ENCODE measurements at places on chromosomes 6 and 20.

DNA sequence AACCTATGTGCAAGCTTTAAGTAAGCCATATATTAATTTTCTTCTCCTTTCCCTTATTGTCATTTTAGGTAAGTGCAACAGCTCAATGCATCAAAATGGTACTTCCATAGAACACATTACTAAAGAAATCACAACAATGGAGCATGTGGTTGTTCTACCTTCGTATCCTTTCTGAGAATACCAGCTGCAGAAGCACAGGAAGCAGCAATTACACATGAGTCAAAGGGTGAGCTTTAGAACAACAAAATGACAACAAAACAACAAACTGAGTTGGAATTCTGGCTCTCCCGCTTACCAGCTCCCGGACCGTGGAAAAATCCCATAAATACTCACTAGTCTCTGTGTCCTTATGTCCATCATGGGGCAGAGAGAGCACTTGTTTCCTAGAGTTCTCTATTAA lies 108.9 kb downstream of the BCAS1 start:
- no peak for DNase-seq

DNA sequence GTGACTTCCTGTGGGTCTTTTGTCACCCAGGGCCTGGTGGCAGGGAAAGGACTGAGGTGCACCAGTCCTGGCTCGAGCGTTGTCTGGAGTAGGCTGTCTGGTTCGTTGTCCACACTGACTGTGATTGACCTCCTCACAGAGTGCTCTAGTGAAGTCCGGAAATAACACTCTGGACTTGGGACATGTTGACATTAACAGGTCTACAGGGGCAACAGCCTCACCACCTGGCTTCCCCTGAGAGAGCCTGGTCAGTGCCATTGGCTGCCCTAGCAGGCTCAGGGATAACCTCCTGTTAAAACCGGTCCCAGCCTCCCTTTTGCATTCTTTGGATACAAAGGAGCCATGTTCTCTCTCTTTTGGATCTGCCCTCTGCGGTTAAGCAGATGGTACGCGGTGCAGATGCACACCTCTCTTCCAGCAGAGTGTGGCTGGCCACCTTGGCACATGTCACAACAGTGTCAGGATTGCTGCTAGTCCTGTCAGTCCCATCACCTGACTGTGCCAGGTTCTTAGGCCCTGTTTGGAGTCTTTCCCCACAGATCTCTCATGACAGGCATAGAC lies 46.2 kb downstream of the CDS2 start:
- DNase-seq: no peak

- no peak for DNase-seq
These were observed 82.3 kb upstream of the PTPRT start for GRCh38 chr20:43271980-43272379.

- DNase-seq: no peak
These were observed 127.6 kb downstream of the SYNDIG1 start for GRCh38 chr20:24597051-24597450.

DNA sequence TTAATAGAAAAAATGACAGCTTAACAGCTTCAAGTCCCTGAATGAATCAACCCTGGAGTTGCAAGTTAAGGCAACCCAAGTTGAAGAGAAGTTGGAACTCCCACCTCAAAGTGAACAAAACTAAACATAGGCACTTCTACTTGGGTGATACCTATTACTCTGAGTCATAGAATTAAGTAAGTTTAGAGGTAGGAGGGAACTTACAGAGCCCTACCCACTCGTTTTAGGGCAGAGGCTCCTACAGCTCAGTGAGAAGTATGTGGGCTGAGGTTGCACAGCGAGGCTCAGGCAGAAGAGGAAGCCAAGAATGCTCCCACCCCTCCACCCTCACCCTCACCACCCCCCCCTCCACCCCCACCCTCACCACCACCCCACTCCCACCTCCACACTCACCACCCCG lies 42.2 kb downstream of the NFATC2 start:
- DNase-seq: no peak

- no peak for DNase-seq
These were observed 45.2 kb upstream of the TFAP2A start for GRCh38 chr6:10460096-10460495.

- no peak for DNase-seq
These were observed 722 bp downstream of the ISM1 start for GRCh38 chr20:13221673-13222318.

DNA sequence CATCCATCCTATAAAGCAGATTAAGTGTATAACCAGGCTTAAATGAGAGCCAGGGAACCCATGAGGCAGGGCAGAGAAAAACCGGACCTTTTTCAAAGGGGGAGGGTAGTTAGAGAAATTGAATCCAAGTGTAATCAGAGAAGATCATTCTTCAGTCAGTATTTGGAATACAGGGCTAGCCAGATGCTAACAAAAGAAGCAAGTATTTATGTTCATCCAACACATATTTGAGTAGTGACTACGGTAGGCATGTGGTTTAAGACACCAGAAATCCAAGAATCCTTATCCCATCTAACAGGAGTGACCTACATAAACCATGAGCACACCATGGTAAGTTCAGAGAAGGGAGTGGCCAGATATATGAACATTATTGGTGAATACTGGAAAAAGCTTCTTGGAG lies 46.8 kb upstream of the FAM83C start:
- DNase-seq: no peak

- DNase-seq: no peak
These were observed at the start of gene CST9L for GRCh38 chr20:23568320-23568970. CST9L (minus strand) TSS chr20:23568484; CDS start chr20:23568450, 34 bp downstream.

DNA sequence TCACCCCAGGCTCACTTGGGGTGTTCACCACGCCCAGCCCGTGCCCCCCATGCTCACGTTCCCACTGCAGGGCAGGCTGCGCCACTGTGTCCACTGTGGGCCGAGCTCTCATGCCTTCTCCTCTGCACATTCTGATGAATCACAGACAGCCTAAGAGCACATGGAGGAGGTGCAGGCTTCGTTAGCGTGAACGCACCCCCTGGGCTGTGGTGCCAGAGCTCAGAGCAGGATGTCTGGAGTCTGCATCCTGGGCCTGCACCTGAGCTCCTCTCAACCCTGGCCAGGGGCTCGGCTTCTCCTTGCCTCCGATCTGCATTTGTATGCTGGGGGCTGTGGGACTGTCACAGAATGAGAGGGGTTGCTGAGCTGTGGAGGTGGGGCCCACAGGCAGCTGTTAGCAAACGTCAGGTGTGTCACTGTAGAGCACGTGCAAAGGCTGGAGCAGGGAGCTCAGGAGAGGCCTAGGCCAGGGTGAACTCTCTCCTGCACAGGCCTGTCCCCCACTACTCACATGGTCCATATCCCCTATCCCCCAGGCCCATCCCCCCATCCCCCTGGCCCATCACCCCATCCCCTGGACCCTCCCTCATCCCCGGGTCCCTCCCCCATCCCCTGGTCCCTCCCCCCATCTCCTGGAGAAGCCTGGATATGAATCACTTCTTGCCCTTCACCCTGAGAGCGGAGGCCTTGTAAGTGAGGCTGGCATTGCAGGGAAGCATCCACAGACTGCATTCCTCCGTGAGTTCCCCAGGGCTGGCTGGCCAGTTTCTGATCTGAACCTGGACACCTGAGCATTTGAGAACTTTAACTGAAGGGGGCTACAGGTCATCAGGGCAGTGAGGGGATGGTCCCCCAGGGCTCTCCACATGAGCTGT lies 309.5 kb downstream of the TAF4 start:
- no peak for DNase-seq

- DNase-seq: no peak
These were observed 140.1 kb downstream of the QKI start for GRCh38 chr6:163554663-163555062.

GRCh38 chr20:18571009-18571408 lies 3.8 kb downstream of the SMIM26 start:
- no peak for DNase-seq

DNA sequence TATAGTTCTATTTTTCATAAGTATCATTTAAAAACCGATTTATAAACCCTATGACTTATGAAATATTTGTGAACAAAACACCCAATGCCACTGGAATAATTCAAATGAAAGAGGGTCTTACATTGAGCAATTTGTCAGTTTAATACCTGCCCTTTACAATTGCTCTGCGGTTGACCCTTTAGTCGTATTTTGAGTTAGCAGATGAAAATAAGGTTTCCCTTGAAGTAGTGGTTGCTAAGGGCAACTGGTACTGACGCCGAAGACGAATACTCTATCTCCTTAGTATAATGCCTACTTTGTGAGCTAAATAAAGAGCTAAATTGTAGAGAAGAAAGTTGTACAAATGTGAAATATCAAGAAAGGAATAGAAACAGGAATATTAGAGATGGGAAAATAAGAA lies 69.4 kb downstream of the KCNQ5 start:
- no peak for DNase-seq

- no peak for DNase-seq
These were observed 82.3 kb downstream of the DNAH8 start for GRCh38 chr6:38797391-38797790.

DNA sequence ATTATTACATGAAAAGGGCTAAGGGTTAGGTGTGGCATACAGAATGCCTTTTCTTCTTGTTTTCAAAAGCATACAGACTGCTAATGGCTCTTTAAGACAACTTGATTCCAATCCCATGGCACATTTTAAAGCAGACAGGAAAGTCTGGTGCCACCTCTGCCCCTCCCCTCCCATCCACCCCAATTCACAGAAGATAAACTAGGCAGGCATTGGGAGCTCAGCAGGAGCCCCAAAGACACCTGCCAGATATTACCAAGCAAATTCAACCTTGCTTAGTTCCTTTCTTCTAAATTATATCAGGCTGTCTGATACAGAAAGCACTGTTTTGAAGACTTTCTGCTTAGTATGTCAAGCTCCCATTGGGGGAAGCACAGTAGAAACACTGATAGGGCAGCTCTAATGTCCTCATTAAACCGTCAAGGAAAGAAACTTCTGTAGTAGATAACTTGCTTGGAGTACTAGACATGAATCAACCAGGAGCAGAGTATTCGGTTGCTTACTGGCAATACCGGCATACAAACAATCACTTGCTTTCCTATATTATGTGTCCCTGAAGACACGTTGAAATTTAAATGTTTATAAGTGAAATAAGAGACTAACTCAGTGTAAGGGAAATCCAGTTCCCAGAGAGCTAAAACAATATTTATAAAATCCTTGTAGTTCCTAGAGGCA lies 13.0 kb downstream of the SESN1 start:
- DNase-seq: no peak

DNA sequence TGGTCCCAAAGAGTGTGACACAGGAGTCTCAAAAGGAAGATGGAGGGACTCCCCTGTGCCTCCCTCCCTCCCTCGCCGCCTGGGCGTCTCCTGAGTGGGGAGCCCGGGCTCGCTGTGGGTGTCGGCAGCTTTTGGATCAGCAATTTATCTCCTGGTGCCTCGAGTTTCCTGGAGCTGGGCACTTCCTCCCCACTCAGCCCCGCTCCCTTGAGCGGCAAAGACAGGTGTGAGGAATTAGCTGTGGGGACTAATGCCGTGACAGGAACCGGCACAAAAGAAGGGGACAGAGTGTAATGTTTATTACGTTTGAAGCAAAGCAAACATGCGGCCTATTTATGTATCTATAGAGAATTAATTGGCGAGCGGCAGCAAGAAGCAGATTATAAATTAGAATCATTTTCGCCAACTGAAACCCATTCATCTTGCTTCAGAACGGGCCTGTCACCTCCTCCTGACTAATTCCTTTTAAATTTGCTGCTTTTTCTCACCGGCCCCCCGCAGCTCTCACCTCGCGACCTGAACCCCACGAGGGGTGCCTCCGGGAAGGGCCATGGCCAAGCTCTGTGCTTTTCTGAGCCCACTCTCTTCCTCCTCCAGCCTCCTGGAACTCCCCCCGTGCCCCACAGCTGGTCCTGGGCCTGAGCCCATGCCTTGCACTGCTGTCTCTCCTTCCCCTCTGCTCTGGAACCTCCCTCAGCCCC lies 8.8 kb upstream of the CDH22 start:
- no peak for DNase-seq

DNA sequence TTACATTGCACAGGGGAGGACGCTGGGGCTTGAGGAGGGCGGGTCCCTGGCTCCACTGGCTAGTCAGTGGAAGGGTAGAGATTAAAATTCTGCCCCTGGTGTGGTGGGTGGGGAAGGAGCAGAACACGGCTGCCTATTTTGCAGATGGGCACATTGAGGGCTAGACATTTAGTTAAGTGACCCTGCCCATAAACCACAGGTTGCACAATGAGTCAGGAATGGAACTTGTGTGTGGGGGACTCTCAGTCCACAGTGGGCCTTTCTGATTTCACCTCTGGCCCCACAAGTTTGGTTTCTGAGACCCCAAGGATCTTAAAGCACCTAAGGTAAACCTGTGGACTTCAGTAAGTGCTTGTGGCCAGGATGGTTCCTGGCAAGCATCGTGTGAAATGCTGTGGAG lies 22.0 kb upstream of the CCDC167 start:
- DNase-seq: no peak

DNA sequence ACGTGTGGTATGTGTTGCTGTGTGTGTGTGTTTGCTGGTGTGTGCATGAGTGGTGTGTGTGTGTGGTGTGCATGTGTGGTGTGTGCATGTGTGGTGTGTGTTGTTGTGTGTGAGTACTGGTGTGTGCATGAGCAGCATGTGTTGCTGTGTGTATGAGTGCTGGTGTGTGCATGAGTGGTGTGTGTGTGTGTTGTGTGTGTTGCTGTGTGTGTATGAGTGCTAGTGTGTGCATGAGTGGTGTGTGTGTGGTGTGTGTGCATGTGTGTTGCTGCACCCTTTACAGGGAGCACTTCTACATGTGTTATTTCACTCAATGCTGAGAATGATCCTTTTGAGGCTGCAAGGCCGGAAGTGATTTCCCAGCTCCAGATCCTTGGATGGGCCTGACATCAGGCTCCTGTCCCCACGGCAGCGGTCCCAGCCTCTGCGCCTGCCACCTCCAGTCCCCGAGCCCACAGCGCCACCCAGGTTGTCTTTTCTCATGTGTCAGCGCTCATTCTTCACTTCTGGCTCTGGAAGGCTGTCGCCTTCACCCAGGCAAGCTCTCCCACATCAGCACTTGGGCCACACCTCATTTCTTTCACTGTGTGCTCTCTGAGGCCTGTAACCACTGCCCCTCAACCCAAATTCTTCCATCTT lies 2.6 kb downstream of the NPEPL1 start:
- no peak for DNase-seq

GRCh38 chr6:46380152-46380807 lies 111.0 kb downstream of the RCAN2 start:
- no peak for DNase-seq

- DNase-seq: no peak
These were observed 18.1 kb downstream of the ANKRD60 start for GRCh38 chr20:58210398-58210747.

DNA sequence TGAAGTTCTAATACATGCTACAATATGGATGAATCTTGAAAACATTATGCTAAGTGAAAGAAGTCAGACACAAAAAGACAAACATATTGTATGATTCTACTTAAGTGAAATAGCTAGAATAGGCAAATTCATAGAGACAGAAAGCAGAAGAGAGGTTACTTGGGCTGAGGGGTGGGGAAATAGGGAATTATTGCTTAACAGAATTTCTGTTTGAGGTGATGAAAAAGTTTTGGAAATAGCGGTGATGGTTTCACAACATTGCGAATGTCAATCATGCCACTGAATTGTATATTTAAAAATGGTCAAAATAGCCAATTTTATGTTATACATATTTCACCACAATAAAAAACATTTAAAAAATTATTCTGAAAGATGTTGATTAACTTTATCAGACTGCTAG lies 6.1 kb downstream of the SLC26A8 start:
- DNase-seq: no peak

Measured in D721Med (cell line).